ENCODE measurements at places on chromosomes 2 and 18.

- no peak for DNase-seq
These were observed 15.4 kb upstream of the DYNC1I2 start for GRCh38 chr2:171671867-171672266.

GRCh38 chr2:159559034-159559433 lies 57.3 kb downstream of the BAZ2B start:
- no peak for DNase-seq

GRCh38 chr2:147110962-147111361 lies 733.9 kb upstream of the ACVR2A start:
- DNase-seq = no peak

GRCh38 chr2:11752906-11753305 lies 6.5 kb downstream of the LPIN1 start:
- no peak for DNase-seq

GRCh38 chr18:9137168-9138066 lies 836 bp downstream of the ANKRD12 start:
- no peak for DNase-seq

DNA sequence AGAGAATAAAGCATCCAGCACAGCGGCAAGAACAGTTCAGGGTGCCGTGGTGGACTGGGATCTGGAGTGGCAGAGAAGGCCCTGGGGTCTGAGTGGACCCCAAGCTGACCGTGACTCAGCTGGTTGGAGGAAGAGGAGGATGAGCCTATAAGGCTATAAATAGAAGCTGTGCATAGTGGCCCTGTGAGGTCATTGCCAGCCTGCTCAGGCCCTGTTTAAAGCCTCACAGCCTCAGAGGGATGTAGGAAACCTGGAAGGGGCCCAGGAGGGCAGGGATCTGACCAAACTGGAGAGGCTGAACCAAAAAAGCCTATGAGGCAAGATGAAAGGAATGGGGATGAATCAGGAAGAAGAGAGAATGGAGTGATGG lies 11.3 kb upstream of the DES start:
- DNase-seq = no peak

DNA sequence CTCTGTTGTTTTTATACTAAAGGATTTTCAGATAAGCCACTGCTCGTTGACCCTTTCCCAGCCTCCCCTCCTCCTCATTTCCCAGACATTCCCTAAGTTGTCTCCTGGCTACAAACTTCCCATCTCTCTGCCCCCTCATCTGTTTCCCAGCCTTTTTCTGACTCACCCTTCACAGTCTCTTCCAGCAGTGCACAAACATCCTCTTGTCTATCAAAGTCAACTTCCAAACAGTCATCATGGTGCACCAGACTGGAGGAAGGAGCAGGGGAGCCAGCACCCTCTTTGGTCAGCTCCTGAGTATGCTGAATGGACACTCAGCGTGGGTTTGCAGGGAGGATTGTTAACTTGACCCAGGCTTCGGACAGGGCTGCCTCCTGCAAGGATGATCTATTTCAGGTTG lies 26.6 kb upstream of the SPRED2 start:
- DNase-seq = no peak

GRCh38 chr2:101832114-101832513 lies 134.6 kb downstream of the MAP4K4 start:
- no peak for DNase-seq

DNA sequence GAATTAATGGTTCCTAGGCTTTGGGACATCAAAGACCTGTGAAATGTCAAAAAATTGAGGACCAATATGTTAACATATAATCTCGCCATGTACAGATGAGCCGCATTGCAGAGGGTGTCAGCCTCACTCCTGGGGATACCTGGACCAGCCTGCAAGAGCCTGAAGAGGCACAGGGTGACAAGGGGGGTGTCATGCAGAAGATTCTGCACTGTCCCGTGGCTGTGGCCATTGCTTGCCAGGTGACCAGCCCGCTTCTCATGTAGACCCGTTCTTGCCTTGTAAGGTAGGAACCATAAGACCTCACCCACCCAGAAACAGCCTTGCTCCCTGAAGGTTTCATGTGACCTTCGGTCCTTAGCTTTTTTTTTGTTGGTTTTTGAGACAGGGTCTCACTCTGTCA lies 37.5 kb downstream of the TMEM37 start:
- DNase-seq = no peak

DNA sequence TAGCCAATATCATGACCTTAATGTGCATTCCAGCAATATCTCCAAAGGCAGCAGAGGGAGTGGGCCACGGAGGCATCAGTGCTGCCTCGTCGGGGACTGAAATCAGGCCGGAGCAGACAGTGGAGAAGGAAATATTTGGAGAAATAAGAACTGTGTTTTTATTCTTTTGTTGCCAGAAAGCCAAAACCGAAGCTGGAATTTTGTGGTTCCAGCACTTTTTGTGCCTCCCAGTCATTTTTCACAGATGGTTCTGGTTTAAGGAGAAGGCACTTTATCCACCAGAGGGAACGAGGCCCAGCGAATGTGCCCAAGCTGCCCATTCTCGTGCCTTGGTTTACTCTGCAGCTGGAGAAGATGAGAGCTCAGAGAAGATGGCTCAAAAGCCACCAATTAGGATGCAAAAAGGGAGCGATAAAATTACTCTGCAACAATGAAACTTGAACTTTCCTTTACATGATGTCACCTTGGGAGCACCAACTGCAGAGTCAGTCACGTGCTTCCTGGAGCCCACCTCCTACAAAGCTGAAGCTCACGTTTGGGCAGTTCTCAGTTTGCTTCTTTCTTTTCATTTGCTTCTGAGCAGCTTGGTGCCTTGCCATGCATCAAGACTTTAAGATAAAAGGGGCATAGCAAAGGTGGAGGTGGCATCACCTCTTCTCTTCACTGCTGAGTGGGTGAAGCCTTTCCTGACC lies 288.7 kb downstream of the LPIN1 start:
- no peak for DNase-seq

GRCh38 chr2:97969081-97970067 lies 26.4 kb downstream of the TMEM131 start:
- DNase-seq = no peak

GRCh38 chr2:127428815-127429109 lies 10.5 kb downstream of the PROC start:
- no peak for DNase-seq

DNA sequence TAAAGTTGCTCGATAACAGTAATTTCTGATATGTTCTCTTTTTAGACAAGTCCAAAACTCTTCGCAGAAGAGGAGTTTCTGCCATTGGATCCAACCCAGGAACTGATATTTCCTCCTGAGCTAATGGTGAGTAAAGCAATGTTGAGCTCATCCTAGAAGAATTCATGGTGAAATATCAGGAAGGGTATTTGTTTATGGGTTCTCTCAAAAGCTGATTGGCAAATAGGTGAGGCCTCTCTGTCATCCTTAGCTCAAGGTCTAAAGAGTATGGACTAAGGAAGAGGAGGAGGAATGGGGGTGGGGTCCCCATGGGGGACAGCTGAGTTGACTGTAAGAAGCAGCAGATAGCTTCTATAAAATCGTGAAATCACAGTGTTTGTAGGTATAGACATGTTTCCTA lies 18.2 kb downstream of the AOX1 start:
- DNase-seq = no peak

DNA sequence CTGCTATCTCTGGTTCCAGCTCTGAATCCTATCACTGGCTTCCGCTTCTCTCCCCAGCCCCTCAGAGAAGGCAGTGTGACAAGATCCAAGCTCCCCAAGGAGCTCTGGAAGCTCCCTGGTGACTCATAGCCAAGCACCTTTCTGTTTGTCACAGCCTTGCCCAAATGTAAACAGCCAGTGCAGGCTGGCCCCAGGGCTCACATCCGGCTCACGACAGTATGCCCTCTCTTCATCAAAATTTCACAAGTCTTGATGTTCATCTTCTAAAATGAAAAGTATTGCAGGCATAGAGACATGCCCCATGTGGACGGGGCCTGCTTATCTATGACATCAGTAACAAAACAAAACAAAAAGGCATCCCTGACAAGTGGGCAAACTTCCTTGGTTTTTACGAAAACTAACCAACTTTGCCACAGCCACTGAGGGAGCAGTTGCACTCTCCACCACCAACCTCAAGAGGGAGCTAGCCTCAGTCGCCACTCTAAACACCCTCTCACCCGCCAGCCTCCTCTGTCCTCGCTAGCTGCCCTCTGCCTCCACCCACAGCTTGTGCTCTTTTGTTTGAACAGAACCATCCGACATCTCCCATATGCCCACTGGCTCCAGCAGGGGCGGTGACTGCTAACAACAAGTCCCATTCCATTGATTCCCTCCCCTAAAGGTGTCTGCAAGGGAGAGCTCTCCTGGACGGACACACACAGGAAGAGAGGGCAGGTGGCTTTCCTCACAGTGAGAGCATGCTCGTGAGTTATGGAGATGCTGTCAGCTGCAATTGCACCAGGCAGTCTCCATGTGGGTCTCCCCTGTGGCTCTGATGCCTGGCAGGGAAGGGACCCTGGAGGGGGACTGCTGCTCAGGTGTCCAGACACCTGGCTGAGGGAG lies 71.0 kb upstream of the DAPL1 start:
- no peak for DNase-seq

GRCh38 chr2:241730671-241731293 lies 3.6 kb upstream of the D2HGDH start:
- no peak for DNase-seq

GRCh38 chr2:215137741-215138340 lies 585 bp downstream of the ABCA12 start:
- no peak for DNase-seq

GRCh38 chr2:55519938-55520885 lies 694 bp downstream of the CFAP36 start:
- no peak for DNase-seq

DNA sequence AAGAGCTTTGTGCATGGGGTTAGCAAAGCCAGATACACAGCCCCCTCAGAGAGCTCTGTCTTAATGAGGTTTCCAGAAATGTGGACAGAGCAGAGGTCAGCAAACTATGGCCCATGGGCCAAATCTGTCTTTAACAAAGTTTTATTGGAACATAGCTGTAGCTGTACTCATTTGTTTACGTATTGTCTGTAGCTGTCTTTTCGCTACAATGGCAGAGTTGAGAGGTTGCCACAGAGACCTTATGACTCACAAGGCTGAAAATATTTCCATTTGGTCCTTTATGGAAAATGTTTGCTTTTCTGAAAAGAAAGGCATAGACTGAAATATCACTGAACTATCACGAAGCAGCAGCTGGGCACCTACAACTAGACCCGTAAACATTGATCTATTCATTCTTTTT lies 841.8 kb downstream of the SLC4A3 start:
- DNase-seq = no peak

DNA sequence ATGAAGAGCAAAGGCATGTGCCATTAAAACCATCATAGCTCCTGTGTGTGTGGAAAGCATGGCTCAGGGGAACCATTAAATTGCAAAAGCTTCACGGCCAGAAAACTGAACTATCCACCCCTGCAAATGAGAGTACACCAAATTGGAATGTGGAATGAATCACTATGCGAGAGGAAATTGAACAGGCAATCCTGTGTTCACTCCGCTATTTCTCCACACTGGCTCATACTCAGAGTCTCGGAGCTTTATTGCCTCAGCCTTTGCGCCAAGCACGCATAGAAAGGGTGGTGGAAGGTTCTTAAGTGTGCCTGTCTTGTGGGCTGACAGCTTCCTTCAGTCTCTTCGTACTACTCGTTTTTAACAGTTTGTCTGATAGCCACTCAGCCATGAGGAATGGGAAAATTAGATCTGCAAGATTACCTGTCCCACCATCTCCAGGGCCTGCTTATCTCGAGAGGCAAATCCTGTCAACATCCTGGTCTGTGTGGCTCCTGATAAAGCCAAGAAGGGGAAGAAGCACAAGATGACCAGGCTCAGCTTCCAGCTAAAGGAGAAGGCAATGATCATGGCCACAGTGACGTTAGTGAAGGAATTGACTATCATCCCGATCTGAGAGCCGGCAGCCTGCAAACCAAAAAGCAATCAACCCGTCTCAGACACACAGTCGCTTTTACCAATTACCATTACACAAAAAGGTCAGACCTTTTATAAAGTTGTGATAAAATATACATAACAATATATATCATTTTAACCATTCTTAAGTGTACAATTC lies 34.9 kb downstream of the G6PC2 start:
- no peak for DNase-seq

DNA sequence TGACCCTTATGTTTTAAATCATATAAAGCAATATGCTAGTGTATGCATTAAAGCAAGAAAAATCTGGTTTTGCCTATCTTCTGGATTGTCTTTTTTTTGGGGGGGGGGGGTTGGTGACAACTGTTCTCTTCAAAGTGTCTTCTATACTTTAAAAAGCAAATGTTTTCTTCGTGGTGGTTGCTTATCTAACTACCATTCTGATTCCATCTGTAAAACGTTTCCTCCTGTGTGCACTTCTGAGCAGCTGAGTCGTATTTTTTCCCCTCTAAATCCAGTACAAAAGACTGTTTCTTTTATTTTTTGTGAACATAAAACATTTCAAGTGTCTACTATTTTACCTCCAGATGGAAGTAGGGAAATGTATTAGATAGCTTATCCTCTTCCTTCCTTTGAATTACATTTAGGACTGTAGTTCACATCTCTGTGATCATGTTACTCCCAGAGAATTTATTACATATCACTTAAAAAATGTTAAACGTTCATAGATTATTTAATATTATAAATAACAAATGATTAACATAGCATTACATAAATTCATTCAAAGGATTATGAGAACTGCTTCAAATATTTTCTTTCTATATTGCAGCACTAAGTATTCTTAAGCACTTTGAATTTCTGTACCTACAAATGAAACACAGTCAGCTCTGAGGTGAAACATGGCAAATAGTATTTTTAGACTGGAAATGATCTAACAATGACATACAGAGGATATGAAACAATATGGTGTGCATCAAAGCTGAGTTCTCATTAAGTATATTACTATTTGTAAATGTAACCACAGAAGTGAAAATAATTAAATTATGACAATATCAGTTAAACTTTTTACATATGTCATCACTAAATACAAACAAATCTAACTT lies 56.4 kb downstream of the SCN3A start:
- DNase-seq = no peak

GRCh38 chr2:24543252-24543651 lies 52.2 kb downstream of the NCOA1 start:
- no peak for DNase-seq

DNA sequence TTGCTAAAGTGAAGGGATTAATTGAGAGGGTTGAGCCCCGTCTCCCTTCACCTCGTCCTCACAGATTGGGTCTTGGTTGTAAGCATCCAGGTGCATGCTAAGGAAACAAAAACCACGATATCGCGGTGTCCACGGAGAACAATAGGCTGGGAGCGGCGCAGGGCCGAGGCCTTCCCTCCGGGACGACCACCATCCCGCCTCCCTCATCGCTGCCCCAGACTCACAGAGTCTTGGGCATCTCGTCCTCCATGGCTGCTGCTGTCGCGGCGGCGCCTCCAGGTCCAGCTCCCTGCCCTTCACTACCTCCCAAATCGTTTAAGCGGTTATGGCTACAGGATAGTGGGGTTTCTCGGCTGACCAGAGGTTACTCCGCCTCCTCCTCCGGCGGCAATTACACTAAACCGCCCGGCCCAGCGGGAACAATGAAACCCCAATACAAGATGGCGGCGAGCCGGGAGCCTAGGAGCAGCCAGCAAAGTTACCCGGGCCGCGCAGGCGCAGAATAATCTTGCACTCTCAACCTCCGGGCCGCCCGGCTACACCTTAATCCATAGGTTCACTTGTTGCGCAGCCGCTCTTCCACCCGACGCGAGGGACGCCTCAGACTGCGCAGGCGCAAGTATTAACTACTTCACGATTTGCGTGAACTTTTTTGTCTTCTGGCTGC lies at the start of gene TIA1:
TIA1 (minus strand) TSS at position 448 of the 667 bp plus-strand sequence; CDS start at position 250, 198 bp downstream.
- DNase-seq = peak; percentile 87
